Pancreas (tissue), 10 donors: ENCODE measurements at places on chromosomes 7 and 10.

GRCh38 chr7:27062946-27063345, 32.9 kb downstream of the HOXA1 start:
- no peak for DNase-seq

DNA sequence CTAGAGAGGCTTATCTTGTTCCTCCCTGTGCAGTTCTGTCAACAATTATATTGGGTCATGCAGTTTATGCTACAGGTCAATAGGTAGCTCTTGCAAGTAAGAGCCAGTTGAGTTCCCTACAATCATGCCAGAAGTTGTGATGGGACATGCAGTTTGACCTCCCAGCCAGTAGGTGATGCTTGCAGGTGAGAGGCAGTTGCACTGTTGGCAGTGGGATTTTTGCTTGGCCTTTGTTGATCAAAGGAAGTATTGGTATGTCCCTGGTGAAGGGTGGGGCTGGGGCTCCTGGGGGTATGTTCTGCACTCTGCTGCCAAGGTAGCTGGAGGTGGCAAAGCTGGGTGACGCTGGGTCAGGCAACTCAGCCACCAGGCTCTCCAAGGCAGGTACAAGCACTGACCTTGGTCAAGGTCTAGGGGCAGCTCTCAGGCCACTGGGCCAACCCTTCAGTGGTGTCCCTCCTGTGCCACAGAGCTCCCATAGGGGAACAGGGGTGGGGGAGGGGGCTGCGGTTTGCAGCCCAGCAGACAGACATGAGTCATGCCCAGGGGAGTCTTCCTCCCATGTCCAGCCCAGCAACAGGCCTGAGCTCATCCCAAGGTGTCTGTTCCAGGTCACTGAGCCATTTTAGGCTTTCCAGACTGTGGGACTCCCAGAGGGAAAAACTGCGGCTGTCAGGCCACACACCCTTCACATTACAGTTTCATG, 43.3 kb downstream of the MEOX2 start:
- no peak for DNase-seq

DNA sequence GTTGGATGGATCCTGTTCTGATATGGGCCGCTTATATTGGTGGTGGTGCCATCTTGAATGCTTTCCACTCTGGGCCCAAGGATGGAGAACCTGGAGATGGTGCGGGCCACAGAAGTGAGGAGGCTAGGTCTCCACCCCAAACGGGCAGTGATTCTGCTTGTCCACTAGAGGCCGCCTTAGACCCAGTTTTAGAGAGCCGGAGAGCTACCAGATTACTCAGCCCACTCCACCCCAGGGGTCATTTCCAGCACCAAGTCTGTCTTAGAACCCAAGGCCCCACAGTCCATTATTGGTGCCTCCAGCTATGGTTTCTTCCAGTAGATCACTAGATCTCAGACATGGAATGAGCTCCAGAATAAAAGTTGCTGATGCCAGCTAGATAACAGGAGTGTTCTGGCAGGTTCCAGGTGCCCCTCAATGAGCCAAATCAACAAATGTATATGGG, 11.8 kb upstream of the CAMK2G start:
- peak; percentile 65 for DNase-seq

DNA sequence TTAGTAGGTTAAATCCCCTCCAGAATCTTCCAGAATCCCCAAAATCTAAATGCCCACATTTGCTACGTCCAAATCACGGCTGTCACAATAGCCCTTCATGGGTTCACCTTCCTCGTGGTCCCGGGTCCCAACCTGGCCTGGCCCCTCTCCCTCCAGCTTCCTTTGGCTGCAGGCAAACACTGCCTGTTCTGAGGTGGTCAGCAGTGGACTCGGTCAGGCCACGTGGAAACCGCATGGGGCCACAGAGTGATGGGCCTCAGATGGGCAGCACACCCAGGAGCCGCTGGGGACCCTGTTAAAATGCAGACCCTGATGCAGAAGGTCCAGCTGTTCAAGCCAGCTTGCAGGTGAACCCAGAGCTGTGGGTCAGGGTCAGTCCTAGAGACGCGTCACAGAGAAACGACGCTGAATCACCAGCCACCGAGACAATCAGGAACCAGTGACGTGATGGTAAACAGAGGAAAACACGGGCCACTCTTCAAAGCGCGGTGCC, 588.6 kb downstream of the DNAJB6 start:
- DNase-seq: no peak

DNA sequence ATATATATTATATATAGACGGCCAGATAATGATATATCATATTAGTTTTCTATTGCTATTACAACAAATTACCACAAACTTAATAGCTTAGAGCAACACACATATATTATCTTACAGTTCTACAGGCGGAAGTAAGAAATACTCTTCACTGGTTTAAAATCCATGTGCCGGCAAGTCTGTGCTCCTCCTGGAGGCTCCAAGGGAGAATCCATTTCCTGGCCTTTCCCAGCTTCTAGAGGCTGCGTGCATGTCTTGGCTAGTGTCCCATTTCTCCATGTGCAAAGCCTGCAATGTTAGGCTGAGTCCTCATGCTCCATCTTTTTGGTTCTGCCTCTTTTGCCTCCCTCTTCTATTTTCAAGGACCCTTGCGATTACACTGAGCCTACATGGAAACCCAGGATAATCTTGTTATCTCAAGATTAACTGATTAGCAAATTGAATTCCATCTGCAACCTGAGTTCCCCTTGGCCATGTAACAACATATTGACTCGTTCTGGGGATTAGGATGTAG, 23.9 kb upstream of the PNLIPRP3 start:
- no peak for DNase-seq

- DNase-seq: no peak
These were observed 193.6 kb downstream of the KCNMA1 start for GRCh38 chr10:77444041-77444440.

- DNase-seq: no peak
These were observed 45.5 kb downstream of the TNPO3 start for GRCh38 chr7:129009437-129009836.

- DNase-seq: no peak
These were observed 108.9 kb upstream of the NAMPT start for GRCh38 chr7:106393564-106394251.

GRCh38 chr7:158774952-158775351, 54.4 kb downstream of the ESYT2 start:
- no peak for DNase-seq

- no peak for DNase-seq
These were observed 110.7 kb downstream of the RNF32 start for GRCh38 chr7:156751319-156751718.

DNA sequence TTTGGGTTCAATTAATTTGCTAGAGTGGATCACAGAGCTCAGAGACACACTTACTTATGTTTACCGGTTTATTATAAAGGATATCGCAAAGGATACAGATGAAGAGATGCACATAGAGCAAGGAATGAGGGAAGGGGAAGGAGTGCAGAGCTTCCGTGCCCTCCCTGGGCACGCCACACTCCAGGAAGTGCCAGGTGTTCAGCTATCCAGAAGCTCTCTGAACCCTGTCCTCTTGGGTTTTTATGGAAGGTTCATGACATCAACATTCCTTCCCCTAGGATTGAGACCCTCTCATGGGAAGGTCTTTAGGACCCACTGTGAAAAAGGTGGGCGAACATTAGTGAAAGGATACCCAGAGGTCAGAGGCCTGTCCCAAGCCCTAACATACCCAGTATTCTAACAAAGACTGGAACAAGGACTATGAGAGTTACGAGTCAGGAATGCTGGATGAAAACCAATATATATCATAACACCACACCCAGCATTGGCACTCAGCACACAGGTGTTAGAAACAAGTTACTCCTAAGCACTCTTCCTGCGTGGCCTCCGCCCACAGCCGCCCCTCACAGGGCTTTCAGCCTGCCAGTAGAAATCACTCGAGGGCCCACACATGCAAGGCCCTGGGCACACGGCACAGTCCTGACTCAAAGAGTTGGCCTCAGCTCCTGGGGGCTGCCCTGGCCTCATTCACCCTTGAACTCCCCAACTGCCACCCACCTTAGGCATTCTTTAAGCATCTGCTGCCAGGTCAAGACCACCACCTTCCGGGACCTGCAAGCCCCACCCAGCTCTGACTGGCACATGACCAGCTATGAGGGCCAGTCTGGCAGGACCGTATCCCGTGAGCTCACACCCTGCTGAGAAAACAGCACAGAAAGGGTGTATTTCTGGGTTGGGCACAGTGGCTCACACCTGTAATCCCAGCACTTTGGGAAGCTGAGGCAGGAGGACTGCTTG, 5.6 kb upstream of the AIFM2 start:
- no peak for DNase-seq

GRCh38 chr10:109156396-109156795, 766.9 kb downstream of the XPNPEP1 start:
- no peak for DNase-seq

DNA sequence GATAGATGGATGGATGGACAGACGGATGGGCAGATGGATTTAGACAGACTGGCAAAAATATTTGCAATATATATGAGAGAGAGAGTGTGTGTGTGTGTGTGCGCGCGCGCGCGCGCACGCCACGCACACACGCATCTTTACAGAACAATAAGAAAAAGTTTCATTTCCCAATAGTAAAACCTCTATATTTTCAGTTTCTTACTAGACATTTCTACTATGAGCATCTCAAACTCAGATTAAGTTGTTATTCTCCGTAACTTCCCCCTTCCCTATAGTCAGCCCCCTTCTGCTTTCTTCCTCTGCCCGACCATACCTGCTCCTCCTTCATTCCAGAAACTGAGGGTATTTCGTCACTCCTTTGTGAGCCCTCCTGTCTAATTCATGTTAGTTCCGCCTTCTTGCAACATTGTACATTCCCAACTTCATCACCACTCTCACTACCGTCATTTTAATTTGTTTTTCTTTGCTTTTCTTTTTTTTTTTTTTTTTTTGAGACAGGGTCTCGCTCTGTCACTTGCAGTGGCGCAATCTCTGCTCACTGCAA, 154.4 kb upstream of the SH2B2 start:
- DNase-seq: no peak

DNA sequence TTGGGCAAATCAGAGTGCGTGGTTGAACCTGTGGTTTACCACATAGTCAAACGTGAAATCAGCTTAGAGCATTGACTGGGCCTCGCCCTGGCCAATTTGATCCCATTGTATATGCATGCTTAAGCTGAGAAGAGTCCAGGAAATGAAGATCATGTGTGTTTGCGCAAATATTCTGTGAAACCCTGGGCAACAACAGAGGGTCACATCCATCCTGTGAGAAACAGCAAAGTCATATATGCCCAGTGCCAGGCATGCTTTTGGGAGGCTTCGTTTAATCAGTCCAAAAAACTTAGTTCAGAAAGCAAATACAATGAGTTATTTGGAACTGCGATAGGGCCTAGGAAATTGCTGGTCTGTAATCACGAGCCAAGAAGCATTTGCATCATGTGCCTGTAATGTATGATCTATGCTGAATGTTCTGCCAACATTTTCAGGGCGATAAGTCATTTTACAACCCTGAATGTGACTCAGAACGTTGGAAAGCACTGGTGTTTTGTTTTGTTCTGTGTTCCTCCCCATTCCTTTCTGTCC, 412.1 kb upstream of the CELF2 start:
- DNase-seq: no peak

DNA sequence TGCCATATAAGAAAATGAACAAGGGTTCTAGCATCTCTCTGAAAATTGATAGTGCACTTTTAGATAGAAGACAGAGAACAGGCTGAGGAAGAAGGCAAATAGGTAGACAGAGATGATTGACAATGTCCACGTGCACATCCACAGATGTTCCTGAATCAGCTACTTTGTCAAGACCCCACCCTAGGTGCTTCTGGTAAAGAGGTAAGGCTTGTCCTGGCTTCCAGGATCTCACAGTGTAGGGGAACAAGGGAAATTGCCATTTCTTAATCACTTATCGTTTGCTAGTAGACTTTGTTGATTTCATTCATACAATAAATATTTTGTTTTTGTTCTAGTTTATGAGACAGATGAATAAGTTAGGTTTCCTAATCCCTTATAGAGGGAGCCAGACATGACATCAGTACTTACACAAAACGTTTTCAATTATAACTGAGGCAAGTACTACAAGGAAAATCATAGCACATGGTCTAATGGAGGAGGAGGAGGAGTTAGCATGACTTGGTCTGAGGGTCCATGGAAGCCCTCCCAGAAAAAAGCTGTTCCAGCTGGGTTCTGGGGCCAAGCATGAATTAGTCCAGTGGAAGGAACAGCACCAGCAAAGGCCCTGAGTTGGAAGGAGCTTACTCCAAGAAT, 115.9 kb upstream of the ARID5B start:
- no peak for DNase-seq

- no peak for DNase-seq
These were observed 66.6 kb downstream of the MAGI2 start for GRCh38 chr7:79386688-79387422.

DNA sequence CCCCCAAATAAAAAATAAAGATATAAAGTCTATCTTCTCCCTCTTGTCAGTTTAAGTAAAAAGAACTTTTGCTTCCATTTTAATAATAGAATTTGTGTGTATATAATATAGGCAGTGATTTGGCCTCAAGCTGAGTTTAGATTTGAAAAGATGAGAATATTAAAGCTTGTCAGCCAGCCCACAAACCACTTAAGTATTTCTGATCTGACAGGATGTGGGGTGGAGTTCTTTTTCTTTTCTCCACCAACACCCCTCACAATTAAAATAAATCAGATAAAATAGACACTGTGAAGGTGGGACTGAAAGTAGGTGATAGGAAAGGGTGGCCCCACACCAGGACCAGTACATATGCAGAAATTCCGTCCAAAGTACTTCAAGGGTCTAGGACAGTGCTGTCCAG, 714.1 kb downstream of the AUTS2 start:
- DNase-seq: no peak

GRCh38 chr10:97627731-97628130, 5.6 kb downstream of the MORN4 start:
- no peak for DNase-seq

DNA sequence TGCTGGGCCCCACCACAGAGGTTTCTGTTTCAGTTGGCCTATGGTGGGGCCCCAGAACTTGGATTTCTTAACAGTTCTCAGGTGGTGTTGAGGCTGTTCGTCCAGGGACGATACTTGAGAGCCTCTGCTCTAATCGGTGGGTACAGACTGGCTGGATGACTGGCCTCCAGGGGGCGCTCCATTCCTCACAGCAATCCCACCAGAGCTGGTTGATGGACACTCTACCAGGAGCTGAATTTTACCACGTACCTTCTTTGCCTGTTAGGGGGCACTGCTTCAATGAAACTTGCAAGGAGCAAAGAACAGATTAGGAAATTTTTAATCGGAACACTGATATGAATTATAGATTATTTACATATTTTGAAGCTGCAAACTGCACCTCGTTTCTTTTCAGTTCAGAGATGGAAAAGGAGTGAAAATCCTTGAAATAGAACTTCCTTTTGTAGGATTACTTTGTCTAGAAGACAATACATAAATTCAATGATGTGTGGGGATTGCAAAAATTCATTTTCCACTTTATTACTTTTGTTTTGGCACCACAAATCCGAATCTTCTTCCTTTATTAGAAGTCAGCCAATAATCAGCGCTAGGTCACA, 44.8 kb downstream of the KBTBD2 start:
- peak; percentile 95 for DNase-seq

- no peak for DNase-seq
These were observed 88.7 kb downstream of the TMEM168 start for GRCh38 chr7:112701456-112701855.
